ENCODE measurements at places on chromosomes 11 and 22.

GRCh38 chr11:62715150-62716130 is 8.0 kb downstream of the GNG3 start:
- DNase-seq: no peak

- DNase-seq: no peak
Measured at GRCh38 chr11:73420136-73420535, 43.9 kb downstream of the RELT start.

GRCh38 chr11:8267280-8267679 is 3.6 kb upstream of the LMO1 start:
- no peak for DNase-seq

DNA sequence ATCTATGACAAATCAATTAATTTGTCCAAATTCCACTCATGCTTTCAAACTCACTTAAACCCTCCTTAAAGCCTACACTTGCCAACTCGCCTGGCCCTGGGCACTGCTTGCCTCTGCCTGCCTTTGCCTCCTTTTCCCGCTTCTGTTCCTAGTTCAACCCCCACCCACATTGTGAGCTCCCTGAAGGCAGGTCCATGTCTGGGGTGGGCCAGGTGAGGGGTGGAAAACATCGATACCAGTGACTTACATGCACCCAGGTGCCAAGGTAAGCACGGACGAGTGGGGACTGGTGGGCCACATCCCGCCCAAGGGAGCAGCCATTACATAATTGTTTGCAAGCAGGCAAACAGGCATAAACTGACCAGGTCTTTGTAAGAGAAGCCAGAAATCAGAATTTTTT is 146.2 kb downstream of the ST3GAL4 start:
- no peak for DNase-seq

- no peak for DNase-seq
Measured at GRCh38 chr11:113407163-113407562, 19.6 kb downstream of the ANKK1 start.

DNA sequence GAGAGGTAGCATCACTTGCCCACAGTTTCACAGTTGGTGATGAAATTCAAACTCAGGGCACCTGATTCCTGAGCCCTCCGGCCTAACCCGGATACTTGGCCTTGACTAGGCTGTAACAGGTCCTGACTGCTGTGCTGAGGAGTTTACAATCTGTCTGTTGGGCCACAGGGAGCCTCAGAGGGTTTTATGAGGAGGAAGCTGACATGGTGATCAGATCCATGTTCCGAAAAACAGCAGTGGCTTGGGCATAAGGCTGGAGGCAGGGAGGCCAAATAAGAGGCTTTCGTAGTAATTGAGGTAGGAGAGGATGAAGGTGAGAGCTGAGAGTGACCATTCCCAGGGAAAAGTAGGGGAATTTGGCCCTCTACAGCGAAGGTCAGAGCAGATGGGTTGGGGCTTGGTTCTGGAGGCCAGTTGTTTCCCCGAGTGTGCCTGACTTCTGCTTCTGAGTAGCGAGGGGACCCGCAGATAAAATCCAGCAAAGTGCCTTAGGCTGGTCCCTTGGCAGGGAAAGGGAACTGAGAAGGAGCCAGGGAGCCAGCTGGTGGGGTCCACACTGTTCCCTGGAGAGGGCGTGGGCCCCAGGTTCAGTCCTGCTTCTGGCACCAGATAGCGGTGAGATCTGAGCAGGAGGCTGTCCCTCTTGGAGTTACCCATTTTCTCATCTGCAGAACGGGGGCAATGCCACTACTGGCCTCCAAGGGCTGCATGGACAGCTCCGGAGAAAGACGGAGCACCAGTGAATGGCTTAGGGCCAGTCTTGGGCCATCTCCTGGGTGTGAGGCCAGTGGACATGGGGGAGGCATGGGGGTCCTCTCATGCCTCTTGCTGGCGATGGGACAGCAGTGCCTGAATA is 6.5 kb downstream of the PRDM11 start:
- no peak for DNase-seq

DNA sequence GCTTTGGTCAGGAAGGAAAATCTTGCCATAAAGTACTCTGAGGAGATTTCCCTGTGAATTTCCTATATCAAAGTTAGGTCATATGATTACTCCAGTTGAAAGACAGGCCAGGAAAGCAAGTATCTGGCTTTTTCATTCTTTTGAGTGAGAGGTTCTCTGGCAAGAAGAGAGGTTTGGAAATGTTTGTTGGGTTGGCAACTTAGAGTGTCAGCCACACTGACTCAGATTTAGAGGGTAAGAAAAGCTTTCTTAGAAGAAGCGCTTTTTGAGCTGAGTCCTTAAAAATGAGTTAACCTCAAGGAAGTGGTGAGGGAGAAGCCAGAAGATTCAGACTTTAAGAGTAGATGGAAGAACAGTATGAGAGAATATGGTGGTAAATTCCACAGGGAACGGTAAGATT is 86.1 kb upstream of the BDNF start:
- DNase-seq: no peak

GRCh38 chr11:4645974-4646373 is 2.2 kb downstream of the OR51E1 start:
- DNase-seq: no peak

GRCh38 chr11:107609400-107610218 is 18.7 kb downstream of the ELMOD1 start:
- DNase-seq: no peak

DNA sequence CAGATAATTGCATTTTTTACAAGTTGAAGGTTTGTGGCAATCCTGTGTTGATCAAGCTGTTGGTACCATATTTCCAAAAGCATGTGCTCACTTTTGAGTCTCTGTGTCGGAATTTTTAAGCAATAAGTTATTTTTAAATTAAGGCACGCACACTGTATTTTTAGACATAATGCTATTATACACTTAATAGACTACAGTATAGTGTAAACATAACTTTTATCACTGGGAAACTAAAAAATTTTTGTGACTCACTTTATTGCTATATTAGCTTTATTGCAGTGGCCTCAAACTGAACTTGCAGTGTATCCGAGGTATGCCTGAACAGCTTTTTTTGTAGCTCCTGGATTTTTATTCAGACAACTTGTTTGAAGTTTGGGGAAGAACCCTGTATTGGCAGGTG is 31.3 kb upstream of the RRM1 start:
- no peak for DNase-seq

DNA sequence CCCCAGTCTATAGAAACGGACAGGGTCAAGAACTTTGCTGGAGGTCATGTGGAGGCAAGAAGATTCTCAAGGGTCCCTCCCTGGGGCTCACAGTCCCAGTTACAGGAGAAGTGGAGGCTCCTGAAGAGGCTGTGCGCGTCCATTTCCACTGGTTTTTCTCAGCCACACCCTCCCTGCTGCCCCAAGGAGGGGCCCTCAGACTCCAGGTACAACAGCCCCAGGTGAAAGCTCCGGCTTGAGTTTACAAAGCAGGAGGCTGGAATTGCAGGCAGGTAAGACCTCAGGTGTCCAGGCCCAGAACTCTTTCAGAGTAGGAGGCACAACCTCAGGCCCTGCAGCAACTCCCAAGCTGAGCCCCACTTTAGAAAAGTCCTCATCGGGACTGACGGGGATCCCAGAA is 3.1 kb downstream of the SHANK2 start:
- no peak for DNase-seq

DNA sequence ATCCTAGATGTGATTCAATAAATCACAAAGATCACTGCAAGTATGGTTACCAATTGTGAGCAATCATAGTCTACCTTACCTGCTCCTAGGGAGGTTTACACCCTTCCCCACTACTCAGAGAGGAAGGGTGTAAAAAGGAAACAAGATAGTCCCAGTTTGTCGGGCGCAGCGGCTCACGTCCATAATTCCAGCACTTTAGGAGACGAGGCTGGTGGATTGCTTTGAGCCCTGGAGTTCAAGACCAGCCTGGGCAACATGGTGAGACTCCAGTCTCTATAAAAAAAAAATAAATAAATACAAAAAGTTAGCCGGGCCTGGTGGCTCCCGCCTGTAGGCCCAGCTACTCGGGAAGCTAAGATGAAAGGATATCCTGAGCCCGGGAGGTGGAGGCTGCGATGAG is 962 bp upstream of the AMBRA1 start:
- no peak for DNase-seq

- DNase-seq: no peak
Measured at GRCh38 chr22:26453812-26454500, 24.9 kb downstream of the ASPHD2 start.

GRCh38 chr11:72975778-72976521 is 161.7 kb downstream of the ATG16L2 start:
- no peak for DNase-seq

DNA sequence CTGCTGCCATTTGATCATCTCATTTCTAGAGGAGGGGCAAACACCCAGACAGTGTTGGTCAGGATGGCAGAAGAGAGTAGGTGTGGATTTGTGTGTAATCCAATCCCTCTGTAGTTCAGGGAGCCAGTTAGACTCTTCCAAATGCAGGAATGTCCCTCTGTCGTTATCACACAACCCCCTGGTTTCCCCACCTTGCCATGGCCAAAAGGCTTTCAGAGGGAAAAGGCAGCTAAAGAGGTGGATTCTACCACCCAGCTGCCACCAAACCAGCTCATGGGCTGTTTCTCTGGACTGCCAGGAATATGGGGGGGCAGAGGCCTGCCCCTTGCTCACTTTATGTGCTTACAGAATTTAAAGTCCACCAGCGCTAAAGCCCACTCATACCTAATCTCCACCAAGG is 18.1 kb downstream of the TSKU start:
- DNase-seq: no peak

GRCh38 chr22:38766076-38766777 is 10.4 kb upstream of the SUN2 start:
- DNase-seq: peak; percentile 58

DNA sequence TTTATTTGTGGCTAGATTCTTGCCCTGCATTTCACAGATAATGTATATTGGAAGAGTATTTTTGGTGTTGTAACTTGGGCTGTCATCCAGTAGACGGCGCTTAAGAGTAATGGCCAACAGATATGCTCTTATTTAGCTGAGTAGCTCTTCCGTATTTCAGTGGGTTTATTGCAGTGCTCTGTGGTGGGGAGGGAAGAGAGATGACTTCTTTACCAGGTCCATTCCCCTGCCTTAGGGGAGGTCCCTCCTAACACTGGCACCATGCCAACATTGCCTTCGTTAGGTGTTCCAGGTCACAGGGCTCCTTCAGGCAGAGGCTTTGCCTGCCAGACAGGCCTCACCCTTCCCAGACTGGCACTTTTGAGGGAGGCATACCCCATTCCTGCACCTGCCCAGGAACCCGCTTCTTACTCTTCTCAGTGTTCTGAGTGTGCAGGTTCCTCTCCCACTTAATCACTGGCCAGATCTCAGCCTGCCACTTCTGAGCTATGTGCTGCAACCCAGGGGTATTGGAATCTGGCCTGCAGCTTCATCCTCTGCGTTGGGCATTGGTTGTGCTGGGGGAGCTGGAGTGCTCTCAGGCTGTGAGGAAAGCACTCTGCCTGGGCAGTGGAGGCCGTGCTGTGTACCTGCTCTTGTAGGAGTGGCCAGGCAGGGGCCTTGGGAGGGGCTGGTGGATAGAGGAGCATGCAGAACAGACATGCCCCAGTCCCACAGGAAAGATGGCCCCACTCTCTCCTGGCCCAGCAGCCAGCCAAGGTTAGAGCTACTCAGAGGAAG is 29.4 kb upstream of the SLN start:
- DNase-seq: peak; percentile 61

DNA sequence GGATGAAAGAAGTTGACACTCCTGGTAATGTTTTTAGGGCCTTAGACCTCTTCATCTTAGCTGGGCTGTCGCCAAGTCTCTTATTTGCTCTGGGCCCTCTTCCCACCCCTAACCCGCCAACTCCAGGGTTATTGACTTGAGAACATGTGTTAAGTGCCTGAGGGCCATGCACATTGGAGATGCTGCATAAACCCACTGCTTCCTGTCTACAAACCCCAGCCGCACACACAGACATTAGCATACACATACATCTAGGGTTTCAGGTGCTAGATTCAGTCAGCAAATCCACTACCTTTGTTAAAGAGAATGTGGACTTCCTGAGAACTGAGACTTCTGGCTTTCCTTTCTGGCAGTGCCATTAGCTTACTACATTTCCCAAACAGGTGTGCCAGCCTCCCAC is 817 bp downstream of the PANX3 start:
- peak; percentile 15 for DNase-seq

GRCh38 chr11:61146416-61146815 is 14.8 kb downstream of the VPS37C start:
- DNase-seq: no peak

DNA sequence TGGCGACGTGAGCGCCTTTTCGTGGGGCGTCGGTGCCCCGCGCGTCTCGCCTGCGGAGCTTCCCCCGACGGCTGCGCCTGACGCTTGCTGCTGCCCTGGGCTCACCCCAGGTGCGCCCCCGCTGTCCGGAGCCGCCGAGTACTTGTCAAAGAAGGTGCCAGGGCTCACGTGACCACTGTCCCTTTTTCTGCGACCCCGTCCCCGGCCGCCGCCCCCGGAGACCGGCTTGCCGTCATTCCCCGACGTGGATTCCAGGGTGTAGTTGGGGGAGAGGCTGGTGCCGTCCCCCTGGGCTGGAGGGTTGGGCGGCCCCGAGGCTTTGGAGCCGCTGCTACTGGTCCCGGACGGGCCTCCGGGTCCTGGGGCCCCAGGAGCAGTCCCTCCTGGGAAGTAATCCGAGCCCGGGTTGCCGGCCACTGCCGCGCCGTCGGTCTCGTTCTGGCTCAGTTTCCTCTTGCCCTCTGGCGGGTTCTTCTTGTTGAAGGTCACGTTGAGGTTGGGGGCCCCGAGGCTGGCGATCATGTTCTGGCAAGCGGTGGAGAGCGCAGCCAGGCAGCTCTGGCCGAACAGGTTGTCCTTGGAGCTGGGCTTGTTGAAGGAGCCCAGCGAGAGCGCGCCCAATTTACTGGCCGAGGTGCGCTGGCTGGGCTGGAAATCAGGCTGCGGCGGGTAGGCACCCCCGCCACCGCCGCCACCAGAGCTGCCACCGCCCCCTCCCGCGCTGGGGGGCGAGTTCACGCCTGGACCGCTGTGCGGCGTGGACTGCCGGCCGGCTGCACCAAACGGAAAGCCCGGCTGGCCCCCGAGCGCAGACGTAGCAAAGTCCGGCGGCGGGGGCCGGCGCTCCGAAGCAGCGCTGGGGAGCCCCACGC is 3.8 kb downstream of the MN1 start:
- no peak for DNase-seq

DNA sequence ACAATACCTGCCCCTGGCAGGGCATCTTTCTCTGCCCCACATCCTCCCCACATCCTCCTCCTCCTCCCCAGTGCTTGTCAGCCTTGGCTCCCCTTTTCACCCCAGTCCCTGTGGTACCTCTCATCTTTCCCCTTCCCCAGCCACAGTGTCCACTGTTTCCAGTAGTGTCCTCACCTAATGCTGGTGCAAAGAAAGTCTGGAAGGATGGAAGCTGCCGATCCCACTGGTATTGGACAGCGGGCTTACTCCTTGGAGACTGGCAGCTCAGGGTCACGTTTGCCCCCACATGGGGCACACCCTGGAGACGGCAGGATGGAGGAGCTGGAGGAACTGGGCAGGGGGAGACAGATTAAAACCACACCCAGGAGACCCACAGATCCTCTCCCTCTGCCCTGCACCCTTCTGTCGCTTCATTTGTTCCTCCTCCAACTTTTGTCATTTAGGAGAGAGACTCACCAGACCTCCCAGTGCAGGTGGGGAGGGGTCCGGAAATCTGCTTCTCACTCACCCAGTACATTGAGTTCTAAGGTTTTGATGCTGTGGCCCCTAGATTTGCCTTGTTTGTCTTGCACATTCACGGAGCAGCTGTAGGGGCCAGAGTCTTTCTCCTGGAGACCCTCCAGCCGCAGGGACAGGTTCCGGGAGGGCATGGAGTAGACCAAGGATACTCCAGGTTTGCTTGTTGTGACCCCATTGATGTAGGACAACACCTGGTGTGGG is 4.1 kb upstream of the VSIG2 start:
- DNase-seq: no peak

Measured in GM20000 (cell line).